ENCODE measurements at places on chromosomes 3 and 15.

DNA sequence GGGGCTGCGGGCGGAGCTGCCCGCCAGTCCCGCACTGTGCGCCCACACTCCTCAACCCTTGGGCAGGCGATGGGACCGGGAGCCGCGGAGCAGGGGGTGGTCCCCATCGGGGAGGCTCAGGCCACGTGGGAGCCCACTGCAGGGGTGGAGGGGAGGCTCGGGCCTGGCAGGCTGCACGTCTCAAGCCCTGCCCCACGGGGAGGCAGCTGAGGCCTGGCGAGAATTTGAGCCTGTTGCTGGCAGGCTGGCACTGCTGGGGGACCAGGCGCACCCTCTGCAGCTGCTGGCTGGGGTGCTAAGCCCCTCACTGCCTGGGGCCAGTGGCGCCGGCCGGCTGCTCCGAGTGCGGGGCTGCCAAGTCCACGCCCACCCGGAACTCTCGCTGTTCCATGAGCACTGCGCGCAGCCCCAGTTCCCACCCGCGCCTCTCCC, 34.3 kb downstream of the NKIRAS1 start:
- no peak for DNase-seq

- DNase-seq = no peak
Observed at GRCh38 chr3:119662604-119663373, 2.4 kb upstream of the POPDC2 start.

- DNase-seq = no peak
Observed at GRCh38 chr3:71413572-71413971, 170.0 kb downstream of the FOXP1 start.

DNA sequence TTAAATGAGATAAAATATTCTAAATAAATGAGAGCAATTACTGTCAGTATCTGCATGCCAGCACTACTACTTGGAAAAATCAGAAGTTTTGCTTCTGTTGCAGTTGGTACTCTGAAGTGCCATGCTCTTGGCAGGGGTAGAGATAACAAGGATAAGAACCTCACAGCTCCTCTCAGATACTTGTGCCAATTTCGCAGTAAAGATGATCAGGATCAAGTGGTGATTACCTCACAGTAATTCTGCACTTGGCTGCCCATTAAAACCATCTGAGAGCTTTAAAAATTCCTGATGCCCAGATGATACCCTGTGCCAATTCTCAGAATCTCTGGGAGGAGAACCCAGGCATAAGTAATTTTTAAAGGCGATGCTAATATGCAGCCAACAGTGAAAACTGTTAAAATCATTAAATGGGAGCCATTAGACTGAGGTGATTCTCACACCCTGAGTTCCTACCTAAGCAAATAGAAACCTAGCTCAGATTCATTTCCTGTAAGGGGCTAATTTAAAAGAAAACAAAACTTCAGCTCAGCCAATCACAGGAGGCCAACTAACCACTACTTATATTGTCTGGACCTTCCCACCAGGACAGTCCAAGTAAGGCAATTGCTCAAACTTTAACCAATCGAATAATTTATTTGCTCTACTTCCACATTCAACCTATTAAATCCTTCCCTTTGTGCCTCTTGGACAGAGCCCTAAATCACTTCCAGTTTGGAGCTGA, 171.2 kb downstream of the KCNMB2 start:
- no peak for DNase-seq

GRCh38 chr3:60989626-60990441, 261.4 kb downstream of the FHIT start:
- no peak for DNase-seq

- DNase-seq = no peak
Observed at GRCh38 chr15:88028024-88028423, 228.5 kb downstream of the NTRK3 start.

DNA sequence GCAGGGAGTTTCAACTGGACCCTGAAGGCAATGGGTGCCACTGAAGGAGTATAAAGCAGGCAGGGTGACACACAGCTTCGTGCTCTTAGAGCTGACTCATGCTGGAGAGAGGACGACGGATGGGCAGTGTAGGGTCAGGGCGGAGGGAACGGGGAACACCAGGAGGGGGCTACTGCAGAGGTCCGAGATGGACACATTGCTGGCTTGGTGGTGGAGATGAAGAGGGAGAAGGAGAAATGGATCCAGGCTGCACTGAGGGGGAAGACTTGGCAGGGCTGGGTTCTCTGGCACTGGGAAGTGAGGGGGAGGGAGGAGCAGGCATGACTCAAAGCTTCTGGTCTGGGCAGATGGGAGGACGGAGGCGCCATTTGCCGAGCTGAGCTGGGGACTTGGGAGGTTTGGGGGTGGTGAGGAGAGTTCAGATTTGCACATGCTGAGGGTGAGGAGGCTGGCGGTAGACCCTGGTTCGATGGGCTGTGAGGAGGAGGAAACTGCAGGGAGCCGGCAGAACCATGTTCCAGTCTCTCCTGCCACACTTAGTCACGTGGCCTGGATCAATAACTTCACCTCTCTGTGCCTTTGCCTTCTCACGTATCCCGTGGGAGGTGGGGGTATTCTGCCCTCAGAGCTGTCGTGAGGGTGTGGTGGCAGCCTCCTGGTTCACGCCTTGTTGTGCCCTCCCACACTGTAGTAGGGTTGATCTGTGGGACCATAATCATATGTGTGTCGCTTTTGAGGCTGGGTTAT, 4.6 kb upstream of the KCTD6 start:
- DNase-seq = no peak

GRCh38 chr3:193948459-193948858, 187.5 kb upstream of the HES1 start:
- no peak for DNase-seq

DNA sequence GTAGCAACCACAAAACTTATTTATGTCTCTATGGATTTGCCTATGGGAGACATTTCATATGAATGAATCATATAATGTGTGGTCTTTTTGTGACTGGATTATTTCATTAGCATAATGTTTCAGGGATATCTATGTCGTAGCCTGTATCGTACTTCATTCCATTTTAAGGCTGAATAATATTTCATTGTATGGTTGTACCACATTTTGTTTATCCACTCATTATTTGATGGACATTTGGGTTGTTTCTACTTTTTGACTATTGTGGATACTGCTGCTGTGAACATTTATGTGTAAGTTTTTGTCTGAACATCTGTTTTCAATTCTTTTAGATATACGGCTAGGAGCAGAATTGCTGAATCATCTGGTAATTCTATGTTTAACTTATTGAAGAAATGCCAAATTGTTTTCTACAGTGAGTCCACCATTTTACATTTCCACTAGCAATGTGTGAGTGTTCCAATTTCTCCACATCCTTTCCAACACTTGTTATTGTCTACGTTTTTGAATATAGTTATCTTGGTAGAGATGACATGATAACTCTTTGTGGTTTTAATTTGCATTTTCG, 134.4 kb upstream of the DAZL start:
- DNase-seq = no peak

DNA sequence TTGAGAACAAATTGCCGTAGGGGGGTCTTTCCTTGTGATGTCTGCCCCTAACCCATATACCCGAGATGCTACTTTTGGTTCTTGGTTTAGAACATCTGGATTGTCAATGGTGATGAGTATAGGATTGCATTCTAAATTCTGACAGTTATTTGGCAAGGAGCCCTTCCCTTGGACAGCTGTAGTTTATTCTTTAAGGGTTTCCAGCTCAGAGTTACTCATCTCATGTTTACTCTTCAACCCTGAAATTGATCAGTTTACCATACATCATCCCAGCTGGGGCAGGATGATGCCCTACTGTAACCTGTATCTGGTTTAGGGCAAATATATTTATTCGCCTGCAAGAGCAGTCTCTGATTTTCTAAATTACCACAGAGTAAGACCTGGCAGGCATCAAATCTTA, 85.7 kb upstream of the XCR1 start:
- no peak for DNase-seq

GRCh38 chr3:57652203-57652602, 40.7 kb downstream of the DENND6A start:
- DNase-seq = no peak

DNA sequence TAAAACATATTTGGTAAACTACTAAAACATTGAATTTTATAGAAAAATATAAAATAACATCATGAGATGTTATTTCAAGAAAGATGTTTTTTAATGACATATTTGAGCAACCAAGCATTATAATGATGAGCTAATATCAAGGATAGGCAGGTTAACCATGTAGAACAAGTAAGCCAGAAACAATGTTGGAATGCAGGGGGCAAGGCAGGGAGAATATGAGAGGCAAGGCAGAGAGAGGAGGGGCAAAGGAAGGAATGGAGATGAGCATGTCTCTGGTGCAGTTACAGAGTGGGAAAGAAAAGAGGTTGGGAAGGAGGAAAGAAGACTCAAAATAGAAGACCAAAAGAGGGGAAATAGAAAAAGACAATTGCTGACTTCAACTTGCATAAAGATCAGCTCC, 390.4 kb downstream of the MCTP2 start:
- DNase-seq = no peak

DNA sequence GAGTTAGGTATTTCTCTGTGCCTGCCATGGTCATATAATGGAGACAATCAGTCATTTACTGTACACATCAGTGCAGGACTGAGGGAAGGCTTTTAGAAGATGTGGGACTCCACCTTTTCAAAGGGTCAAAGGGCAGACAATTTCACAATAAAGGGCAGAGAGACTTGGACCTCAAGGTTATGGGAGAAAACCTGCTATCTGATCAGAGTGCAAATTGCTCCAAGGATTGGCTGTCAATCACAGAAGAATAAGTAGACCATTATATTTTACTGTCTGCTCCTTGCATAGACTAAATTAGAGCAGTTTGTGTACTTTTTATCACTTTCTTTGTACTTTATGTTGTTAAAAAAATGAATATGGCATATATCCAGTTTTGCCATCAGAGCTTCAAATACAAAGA, 314.9 kb upstream of the ATP11B start:
- DNase-seq = no peak

- no peak for DNase-seq
Observed at GRCh38 chr3:113079218-113079961, 88.6 kb downstream of the GTPBP8 start.

GRCh38 chr15:81256916-81257315, 60.2 kb downstream of the IL16 start:
- DNase-seq = no peak

Data from activated naive CD4-positive, alpha-beta T cell (primary cell).